Left ventricle myocardium superior (tissue), 1 donor: ENCODE measurements at places on chromosomes 4 and X.

GRCh38 chr4:180217070-180217469 lies 2026.1 kb upstream of the TENM3 start:
- no peak for DNase-seq

DNA sequence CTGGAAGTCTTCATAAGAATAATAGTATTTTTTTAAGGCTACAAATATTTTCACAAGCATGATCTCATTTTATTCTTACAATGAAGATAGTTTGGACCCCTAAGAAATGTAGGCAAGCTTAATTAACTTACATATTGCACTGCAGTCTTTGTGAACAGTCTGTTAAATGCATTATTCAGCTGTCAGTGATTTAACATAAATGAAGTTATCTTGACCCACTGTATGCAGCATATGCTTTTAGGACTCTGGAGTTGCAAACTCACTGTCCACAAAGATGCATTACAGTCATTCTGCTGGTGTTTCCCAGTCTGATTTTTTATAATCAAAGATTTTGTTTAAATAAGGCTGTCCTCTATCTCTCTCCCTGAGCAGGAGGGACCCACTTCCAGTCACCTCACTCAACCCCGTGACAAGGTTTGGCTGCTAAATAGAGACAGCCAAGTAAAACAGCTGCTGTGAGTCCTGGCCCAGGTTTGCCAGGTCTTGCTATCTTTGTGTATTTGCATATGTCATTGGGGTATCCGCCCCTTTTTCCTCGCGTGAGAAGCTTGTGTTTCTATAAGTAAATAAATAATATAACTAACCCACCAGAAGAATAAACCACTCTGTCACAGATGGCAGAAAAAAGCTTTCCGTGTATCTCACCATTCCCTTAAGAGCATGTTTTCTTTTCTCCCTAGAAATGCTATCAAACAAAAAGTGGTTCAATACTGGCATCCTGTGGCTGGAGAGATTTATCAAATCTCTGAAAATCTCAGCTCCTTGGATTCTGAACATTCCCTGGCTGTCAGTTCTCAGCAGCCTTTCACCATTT lies 67.0 kb downstream of the SLC7A11 start:
- DNase-seq = peak; percentile 31

DNA sequence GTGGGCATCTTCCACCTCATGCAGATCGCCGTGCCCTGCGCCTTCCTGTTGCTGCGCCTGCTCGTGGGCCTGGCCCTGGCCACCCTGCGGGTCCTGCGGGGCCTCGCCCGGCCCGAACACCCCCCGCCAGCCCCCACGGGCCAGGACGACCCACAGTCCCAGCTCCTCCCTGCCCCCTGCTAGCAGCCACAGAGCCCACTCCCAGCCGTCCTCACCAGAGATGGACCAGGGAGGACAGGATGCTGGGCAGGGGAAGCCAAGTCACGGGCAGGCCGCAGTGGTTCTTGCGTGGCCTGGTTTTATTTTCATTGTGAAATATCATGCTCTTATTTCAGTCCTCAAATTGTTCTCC lies 15.1 kb downstream of the DGKQ start:
- DNase-seq = no peak

DNA sequence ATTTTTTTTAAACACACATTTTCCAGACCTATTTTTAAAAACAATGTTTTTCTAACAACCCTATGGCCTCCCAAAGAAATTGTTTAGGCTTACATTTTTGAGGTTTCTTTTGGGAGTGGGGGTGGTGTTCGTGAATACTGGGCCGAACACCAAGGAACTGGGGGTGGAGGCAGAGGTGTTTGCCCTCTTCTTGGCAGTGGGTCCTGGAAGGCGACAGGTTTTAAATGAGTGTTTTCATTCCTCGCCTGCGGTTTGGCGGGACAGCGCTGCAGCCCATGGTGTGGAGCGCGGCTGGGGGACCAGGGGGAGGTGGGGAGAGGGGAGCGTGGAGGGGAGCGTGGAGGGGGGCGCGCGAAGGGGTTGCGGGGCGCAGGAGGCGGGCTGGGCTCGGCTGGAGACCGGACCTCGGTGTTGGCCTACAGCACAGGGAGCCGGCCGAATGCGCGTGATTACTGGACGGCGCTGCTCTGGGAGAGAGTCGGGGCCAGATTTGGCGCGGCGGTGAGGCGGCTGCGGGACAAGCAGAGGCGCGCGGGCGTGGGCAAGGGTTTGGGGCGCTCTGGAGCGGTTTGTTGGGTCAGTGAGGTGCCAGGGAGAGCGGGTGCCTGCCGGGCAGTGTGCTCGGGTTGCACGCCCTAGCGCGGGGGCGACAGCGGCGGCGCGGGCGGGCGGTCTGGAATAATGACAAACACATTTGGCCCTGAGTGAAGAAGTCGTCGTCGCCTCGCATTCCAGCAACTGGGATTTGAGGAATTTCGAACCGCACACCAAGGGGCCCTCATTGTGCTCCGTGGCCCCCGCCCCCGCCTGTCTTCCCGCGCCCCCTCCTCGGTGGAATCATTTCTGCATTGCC lies 764 bp downstream of the PDGFRA start:
- peak; percentile 51 for DNase-seq

- DNase-seq = no peak
Observed at GRCh38 chr4:47525154-47525819, 40.2 kb downstream of the ATP10D start.

GRCh38 chr4:133996431-133997121 lies 205.0 kb downstream of the PABPC4L start:
- DNase-seq = no peak
